ENCODE measurements at places on chromosomes 6 and 20.

- no peak for DNase-seq
Observed at GRCh38 chr6:37209461-37210205, 39.7 kb downstream of the PIM1 start.

GRCh38 chr6:3376893-3377535, 79.8 kb downstream of the SLC22A23 start:
- no peak for DNase-seq

DNA sequence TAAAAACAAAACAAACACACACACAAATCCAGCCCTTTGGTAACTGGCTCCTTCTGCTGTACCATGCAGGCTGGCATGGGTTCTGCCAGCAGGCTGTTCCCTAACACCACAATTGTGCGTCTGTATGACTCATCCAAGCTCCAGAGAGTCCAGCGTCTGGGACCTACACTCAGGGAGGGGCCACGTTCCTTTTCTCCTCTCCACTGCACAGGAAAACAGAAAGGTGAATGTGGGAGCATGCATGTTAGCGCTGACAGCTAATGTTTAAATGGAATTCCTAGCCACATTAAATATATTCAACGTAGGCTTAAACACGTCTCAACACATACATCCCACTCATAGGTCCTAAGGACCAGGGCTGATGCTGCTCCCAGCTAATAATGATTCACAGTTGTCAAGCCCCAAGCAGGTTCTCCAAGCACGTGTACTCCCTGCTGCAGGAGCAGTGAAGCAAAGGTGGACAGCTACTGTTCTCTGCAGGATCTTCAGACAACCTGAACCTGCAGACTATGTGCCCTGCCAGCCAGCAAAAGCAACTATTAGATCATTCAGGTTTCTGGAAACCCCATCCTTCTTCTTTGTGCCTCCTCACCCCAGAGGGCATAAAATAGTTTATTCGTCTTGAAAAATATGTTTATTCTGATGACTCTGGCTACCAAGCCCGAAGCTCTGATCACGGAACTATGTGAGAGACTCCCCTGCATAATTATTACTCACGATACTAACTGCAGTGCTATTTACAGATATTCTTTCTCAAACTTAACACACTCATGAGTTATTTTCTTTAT, 20.9 kb downstream of the MAP1LC3A start:
- DNase-seq = no peak

DNA sequence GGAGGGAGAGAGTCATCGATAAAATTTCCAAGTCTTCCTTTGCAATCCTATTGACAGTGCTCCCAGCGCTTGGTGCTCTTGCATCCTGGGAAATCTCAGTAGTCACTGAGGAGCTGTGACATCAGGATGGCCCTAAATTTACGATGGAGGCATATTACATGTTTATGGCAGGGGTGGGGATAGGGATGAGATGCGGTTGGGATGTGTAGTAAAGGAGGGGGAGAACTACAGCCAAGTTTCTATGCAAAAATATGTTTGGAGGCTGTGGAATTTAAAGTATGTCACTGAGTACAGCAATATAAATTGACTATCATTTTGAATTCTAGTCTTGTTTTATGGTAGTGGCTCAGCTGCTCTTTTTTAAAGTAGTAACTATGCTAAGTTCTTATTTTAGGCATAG, 544.9 kb downstream of the PKHD1 start:
- no peak for DNase-seq
